ENCODE measurements at places on chromosomes 16 and 17. TPM values are rescaled to one million over a fixed set of nuclear protein-coding genes. Genes with fewer than 3 reads are reported as not detected.

- DNase-seq: no peak
These were observed 16.2 kb upstream of the NFATC3 start for GRCh38 chr16:68068926-68069325.

The FBXO39 gene
- total RNA-seq: 0.76 TPM

The KRTAP9-4 gene
- total RNA-seq: not detected

The CSH2 gene
- not detected for total RNA-seq

The CD300E gene
- 0.07 TPM for total RNA-seq
